ENCODE measurements at places on chromosomes 16 and 17.
A peak's percentile ranks its signal among the peaks of the same experiment; 100 is the strongest.

DNA sequence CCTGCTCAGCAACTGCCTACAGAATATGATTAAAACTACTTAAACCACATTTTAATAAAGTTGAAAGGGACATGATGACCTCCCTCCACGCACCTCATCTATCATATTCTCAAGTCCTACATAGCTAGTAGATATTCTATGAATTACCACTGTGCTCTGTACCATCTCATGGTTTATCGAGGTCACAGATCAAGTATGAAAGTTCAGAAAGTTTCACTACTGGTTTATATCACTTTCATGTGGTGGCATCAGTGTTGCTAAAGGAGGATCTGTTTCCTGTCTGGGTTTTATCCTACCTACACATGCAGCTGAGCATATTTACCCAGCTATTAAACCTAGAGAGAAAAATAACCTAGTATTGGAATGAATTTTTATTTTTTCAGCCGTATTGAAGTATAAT is 214.9 kb upstream of the MON1B start:
- H3K27ac ChIP-seq = no peak overlapping the region
- DNase-seq = no peak
- H3K27me3 ChIP-seq = no peaks in the 10 kb centered on the region
- H3K4me3 ChIP-seq = no peak overlapping the region

- no peaks in the 10 kb centered on the region for H3K36me3 ChIP-seq
- H3K27me3 ChIP-seq = peaks cover 18% of the 10 kb centered on the region
- no peak overlapping the region for H3K27ac ChIP-seq
- peaks cover 17% of the 10 kb centered on the region for H3K4me1 ChIP-seq
- DNase-seq = no peak
Observed at GRCh38 chr16:85524630-85525419, 88.3 kb upstream of the GSE1 start.

DNA sequence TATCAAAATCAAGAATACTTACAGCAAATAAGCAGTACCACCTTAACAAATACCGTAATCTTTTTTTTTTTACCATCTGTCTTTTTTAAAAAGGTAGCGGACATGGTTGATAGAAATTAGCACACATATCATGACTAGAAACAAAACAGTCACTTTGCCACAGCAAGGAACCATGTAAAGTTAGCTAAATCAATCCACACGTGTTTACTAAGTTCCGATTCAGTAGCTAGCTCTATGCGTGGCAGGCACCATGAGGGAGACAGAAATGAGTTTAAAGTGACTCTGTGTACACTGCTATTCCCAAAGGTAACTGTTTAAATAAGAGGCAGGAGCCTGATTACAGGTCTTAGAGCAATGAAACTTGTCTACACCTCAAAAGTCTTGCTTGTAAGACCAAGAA is 108.6 kb downstream of the XYLT1 start:
- DNase-seq = no peak
- H3K4me1 ChIP-seq = peaks cover 98% of the 10 kb centered on the region
- peaks cover 6% of the 10 kb centered on the region for H3K36me3 ChIP-seq
- H3K4me3 ChIP-seq = no peak overlapping the region
- H3K27ac ChIP-seq = peak overlapping the region; percentile 100

- H3K27me3 ChIP-seq = peaks cover 7% of the 10 kb centered on the region
- H3K4me1 ChIP-seq = peaks cover 7% of the 10 kb centered on the region
- H3K27ac ChIP-seq = no peak overlapping the region
- no peak for DNase-seq
- H3K4me3 ChIP-seq = no peak overlapping the region
Observed at GRCh38 chr17:39663688-39664580, 1.2 kb upstream of the TCAP start.

- H3K27ac ChIP-seq = no peak overlapping the region
- no peak for DNase-seq
- peaks cover 19% of the 10 kb centered on the region for H3K27me3 ChIP-seq
- peaks cover 7% of the 10 kb centered on the region for H3K4me1 ChIP-seq
- no peak overlapping the region for H3K4me3 ChIP-seq
Observed at GRCh38 chr17:1996800-1997288, 28.3 kb downstream of the RTN4RL1 start.

DNA sequence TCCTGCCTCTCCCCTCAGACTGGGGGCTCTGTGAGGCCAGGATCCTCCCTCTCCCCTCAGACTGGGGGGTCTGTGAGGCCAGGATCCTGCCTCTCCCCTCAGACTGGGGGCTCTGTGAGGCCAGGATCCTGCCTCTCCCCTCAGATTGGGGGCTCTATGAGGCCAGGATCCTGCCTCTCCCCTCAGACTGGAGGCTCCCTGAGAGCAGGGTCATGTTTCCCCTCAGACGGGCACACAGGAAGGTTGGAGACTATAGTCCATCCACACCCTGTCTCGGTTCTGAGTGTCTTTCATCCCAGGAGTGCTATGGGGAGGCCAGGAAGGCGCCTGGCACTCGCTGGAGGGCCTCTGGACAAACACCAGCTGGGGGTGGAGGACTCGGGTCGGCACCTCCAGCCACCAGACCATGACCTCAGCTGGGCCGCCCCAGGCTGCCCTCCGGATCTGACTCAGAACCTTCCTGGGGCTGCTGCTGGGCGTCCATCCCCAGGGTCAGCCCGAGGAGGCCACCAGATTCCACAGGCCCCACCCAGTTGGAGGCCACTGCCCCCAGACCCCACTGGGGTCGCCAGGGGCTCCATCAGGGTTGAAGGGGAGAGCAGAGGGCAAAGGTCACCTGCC is 21.9 kb upstream of the DLX4 start:
- DNase-seq = no peak
- no peaks in the 10 kb centered on the region for H3K4me1 ChIP-seq
- no peaks in the 10 kb centered on the region for H3K36me3 ChIP-seq
- no peak overlapping the region for H3K27ac ChIP-seq
- H3K4me3 ChIP-seq = no peak overlapping the region

- H3K36me3 ChIP-seq = peaks cover 37% of the 10 kb centered on the region
- peaks cover 26% of the 10 kb centered on the region for H3K27me3 ChIP-seq
- peaks cover 100% of the 10 kb centered on the region for H3K4me1 ChIP-seq
- peak overlapping the region; percentile 99 for H3K27ac ChIP-seq
- H3K4me3 ChIP-seq = peak overlapping the region; percentile 81
Observed at GRCh38 chr16:57592591-57593003, 35.8 kb upstream of the ADGRG1 start.

GRCh38 chr17:44599298-44600175 is 42.3 kb downstream of the FZD2 start:
- no peak overlapping the region for H3K4me3 ChIP-seq
- no peak for DNase-seq
- no peaks in the 10 kb centered on the region for H3K4me1 ChIP-seq

DNA sequence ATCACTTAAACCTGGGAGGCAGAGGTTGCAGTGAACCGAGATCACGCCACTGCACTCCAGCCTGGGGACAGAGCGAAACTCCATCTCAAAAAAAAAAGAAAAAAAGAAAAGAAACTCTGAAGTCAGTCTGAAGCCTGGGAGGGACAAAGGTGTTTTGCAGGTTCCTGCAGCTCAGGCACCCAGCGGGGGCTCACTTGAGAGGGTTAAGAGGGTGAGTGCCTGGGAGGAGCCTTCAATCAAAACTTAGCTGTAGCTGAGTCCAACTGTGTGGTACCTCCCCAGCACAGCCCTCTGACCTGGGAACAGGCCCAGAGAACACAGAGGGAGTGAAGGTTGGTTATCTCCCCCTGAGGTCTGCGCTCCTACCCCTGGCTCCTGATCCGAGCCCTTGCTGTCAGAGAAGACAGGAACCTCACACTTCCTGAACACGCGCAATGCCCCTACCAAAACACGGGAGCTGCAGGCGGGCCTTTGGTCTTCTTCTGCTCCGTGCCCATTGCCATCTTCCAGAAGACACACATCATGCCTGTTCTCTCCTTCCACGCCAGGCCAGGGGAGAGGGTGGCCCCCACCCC is 20.4 kb upstream of the ZC3H18 start:
- H3K4me3 ChIP-seq = peak overlapping the region; percentile 77
- H3K4me1 ChIP-seq = peaks cover 90% of the 10 kb centered on the region
- H3K36me3 ChIP-seq = no peaks in the 10 kb centered on the region
- peak overlapping the region; percentile 70 for H3K27ac ChIP-seq

DNA sequence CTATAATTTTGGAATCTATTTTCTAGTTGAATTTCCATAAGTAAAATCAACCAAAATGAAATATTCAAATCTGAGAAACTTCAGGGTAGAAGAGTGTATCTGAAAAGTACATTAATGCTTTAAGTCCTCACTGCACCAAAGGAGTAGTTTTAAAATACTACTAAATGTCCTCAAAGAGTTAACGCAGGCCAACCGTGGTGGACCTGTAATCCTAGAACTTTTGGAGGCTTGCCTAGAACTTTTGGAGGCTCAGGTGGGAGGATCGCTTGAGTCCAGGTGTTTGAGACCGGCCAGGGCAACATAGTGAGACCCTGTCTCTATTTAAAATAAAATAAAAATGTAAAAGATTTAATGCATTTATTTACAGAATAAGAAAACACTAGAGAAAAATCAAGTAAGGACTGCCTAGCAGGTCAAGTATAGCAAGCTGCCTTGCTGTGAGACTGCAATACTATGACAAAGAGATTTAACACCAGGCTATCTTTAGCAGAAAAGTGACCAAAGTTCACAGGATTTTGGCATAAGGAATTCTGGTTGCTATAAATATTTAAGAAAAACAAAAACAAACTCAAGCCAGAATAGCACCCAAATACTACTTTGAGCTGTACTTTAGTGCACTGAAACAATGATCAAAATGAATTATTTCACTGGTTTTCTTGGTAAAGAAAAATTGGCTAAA is 41.0 kb downstream of the CHCT1 start:
- H3K27me3 ChIP-seq = no peaks in the 10 kb centered on the region
- no peak overlapping the region for H3K27ac ChIP-seq
- no peak for DNase-seq
- H3K4me3 ChIP-seq = no peak overlapping the region

DNA sequence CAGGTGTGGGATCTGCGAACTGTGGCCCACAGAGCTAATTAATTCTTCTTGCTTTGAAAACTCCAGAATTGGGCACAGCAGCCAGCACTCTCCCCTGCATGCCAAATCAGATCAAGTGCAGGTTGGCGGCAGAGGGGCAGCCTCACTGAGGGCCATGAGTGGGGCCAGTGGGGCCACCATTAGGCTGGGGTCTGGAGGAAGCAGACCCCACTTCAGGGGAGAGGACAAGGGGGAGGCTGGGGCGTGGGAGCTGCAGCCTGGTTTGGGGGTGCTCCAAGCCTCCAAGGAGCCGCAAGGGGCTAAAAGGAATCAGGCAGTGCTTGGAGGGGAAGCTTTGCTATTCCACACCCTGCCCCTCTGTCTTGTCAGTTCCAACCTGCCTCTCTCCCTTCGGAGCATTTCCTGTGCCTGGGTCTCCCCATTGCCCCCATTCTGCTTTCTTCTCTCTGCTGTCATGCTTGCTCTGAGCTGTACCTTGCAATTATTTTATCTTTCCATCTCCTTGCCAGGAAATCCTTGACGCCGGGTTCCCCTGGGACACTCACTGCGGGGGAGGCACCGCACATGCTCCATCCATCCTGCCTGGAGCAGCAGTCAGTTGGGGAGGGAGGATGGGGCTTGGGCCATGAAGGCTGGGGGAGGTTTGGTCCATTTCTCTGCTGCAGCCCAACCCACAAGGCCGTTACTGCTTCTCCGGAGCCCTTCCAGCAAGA is 3.3 kb upstream of the ABCC3 start:
- no peak for DNase-seq
- peaks cover 5% of the 10 kb centered on the region for H3K4me1 ChIP-seq
- no peaks in the 10 kb centered on the region for H3K36me3 ChIP-seq
- H3K27me3 ChIP-seq = peaks cover 9% of the 10 kb centered on the region

- DNase-seq = no peak
- no peaks in the 10 kb centered on the region for H3K36me3 ChIP-seq
- no peak overlapping the region for H3K27ac ChIP-seq
Observed at GRCh38 chr16:54511222-54511731, 224.7 kb upstream of the IRX3 start.

GRCh38 chr16:67773569-67774456 is 32.5 kb downstream of the RANBP10 start:
- peaks cover 7% of the 10 kb centered on the region for H3K4me1 ChIP-seq
- no peak overlapping the region for H3K4me3 ChIP-seq
- no peaks in the 10 kb centered on the region for H3K36me3 ChIP-seq
- no peak overlapping the region for H3K27ac ChIP-seq

GRCh38 chr17:48734333-48735061 is 5.9 kb upstream of the HOXB13 start:
- peaks cover 58% of the 10 kb centered on the region for H3K27me3 ChIP-seq
- no peak overlapping the region for H3K4me3 ChIP-seq
- peaks cover 15% of the 10 kb centered on the region for H3K4me1 ChIP-seq
- peaks cover 3% of the 10 kb centered on the region for H3K36me3 ChIP-seq
- no peak for DNase-seq

- no peaks in the 10 kb centered on the region for H3K36me3 ChIP-seq
- H3K4me1 ChIP-seq = no peaks in the 10 kb centered on the region
- H3K4me3 ChIP-seq = no peak overlapping the region
- peaks cover 7% of the 10 kb centered on the region for H3K27me3 ChIP-seq
- H3K27ac ChIP-seq = no peak overlapping the region
Observed at GRCh38 chr17:39744075-39744835, 6.5 kb downstream of the GRB7 start.

- DNase-seq = no peak
- H3K4me3 ChIP-seq = no peak overlapping the region
- H3K27ac ChIP-seq = no peak overlapping the region
- peaks cover 2% of the 10 kb centered on the region for H3K27me3 ChIP-seq
- H3K4me1 ChIP-seq = peaks cover 32% of the 10 kb centered on the region
- peaks cover 25% of the 10 kb centered on the region for H3K36me3 ChIP-seq
Observed at GRCh38 chr17:28330671-28331070, 4.6 kb downstream of the IFT20 start.

DNA sequence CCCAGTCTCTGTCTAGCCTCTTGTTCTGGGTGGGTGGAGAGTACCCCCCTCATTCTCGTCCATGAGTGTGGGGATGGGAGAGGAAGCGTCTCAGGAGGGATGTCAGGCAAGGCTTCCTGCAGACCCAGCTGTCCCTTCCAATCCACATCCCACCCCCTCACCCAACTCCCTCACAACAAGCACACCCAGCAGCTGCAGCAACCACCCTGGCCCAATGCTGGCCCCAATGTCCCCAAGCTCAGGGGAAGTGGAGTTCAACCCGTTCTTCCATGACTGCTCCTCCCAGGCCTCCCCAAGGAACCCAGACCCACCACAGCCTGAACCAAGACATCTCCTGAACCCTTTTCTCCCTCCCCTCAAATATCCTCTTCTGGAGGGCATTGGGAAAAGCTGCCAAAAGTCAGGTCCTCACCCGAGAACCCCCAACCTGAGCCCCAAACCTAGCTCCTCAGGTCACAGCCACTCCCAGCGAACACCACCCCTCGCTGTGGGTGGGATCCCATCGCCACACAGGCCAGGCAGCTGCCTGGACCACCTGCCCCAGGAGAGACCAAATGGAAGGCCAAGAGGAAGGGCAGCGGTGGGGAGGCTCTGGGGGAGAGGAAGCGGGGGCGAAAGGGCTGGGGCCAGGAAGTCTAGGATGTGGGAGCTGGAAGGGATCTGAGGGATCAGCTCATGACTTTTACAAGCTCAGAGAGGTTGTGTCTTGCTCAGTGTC is 47.6 kb downstream of the FZD2 start:
- H3K27ac ChIP-seq = no peak overlapping the region
- H3K4me3 ChIP-seq = no peak overlapping the region
- H3K36me3 ChIP-seq = no peaks in the 10 kb centered on the region
- peaks cover 2% of the 10 kb centered on the region for H3K27me3 ChIP-seq
- no peak for DNase-seq

GRCh38 chr16:4097826-4098240 is 18.4 kb downstream of the ADCY9 start:
- no peaks in the 10 kb centered on the region for H3K27me3 ChIP-seq
- H3K4me1 ChIP-seq = peaks cover 22% of the 10 kb centered on the region
- no peak overlapping the region for H3K27ac ChIP-seq
- DNase-seq = no peak

- peaks cover 8% of the 10 kb centered on the region for H3K4me1 ChIP-seq
Observed at GRCh38 chr17:57906910-57907309, 48.3 kb downstream of the CUEDC1 start.

GRCh38 chr17:65364438-65364837 is 197.0 kb downstream of the AXIN2 start:
- peaks cover 6% of the 10 kb centered on the region for H3K27me3 ChIP-seq
- H3K4me3 ChIP-seq = no peak overlapping the region
- no peak for DNase-seq
- no peaks in the 10 kb centered on the region for H3K4me1 ChIP-seq
